Cardiac muscle cell (in vitro differentiated cells and primary cell): ENCODE measurements at places on chromosomes 11 and 22. TPM values are rescaled to one million over a fixed set of nuclear protein-coding genes. Genes with fewer than 3 reads are reported as not detected.

CABP7 gene
- polyA plus RNA-seq = 0.11 and 0.26 TPM in 2 replicates

ZNF280B gene
- polyA plus RNA-seq = 1.9 and 2.5 TPM in 2 replicates

OR52I1 gene
- polyA plus RNA-seq = 0.33 TPM in 1 of 2 replicates, not detected in the other

DDIAS gene
- 4.8 and 6.2 TPM in 2 replicates for polyA plus RNA-seq

TMEM86A gene
- polyA plus RNA-seq = 4.1 and 5.2 TPM in 2 replicates

OR4D9 gene
- polyA plus RNA-seq = not detected in 2 replicates
